ENCODE measurements at places on chromosomes 2 and 18.
A peak's percentile ranks its signal among the peaks of the same experiment; 100 is the strongest.

- DNase-seq, result no peak
Measured at GRCh38 chr2:241066893-241067341, 35.2 kb downstream of the MTERF4 start.

DNA sequence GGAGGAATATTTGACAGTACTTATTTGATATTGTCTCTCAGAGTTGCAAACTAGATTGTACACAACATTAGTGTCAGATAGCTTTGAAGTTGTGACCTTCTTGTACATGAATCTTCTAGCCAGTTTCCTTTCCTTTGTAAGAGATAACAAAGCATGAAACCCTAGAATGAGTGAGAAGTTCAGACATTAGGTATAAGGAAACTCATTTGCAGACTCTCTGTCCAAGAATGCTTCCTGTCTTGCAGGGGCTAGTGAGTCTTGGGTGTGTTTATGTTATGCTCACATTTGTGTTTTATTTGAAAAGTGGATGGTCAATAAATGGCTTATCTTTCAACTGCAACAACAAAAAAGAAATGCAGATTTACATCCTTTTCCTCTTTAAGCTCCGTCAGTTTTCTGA, 1.4 kb downstream of the BOD1L2 start:
- DNase-seq, result no peak

GRCh38 chr2:138277062-138277461, 224.5 kb upstream of the SPOPL start:
- DNase-seq, result no peak

- DNase-seq, result no peak
Measured at GRCh38 chr2:147468349-147468748, 376.5 kb upstream of the ACVR2A start.

- no peak for DNase-seq
Measured at GRCh38 chr2:104413890-104414289, 440.0 kb upstream of the POU3F3 start.

DNA sequence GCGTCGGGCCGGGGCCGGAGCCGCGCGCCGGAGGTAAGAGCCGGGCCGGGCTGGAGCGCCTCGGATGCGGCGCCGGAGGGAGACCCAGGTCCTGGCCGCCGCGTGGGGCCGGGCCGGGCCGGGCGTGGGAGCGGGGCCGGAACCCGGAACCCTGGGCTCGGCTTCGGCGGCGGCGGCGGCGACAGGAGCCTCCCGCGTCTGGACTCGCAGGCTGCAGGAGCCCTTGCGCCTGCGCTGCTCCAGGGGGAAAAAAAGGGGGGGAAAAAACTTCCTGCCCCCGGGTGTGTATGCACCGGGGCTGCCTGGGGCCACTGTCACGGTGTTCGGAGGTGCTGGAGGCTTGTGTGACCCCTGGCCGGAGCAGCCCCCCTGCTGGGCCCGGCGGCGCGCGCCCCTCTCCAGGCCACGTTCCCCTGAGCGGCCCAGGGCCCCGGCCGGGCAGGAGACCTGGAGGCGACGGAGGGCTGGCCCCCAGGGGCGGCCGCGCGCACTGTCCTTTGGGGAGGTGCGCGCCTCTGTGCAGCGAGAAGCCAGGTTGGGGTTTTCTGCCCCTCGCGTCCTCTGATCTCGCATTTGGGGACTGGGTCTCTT, 864 bp downstream of the KLHL29 start:
- DNase-seq, result no peak

DNA sequence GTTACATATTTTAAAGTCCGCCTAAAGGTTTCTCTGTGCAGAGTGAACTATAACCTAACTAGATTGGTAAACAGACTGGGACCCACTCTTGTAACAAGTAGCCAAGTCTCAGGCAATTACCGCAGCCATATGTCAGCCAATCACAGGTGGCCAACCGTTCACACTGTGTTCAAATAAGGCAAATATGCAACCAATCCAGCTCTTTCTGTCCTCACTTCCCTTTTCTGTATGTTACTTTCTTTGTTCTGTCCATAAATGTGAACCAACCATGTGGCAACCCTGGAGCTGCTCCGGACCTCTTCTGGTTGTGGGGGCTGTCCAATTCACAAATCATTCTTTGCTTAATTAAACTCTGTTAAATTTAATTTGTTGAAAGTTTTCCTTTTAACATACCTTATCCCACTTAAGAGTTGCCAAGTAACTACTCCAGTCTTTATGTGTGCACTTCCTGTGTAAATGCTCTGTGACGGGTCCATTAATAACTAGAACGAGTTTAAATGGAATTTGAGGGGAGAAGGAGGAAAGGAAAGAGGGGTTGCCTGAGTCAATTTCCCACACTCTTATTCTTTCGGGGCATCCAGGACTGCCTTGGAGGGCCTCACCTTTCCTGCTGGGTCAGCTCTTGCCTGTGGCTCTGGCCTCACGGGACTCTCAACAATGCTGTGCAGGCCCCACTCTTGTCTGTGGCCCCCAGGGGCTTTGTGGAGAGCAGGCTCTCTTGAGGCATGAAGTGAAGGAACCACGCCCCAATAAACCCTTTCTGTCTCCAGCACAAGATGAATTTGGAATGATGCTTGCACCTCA, 6.6 kb upstream of the RPL37A start:
- DNase-seq, result peak; percentile 97

GRCh38 chr2:86234563-86235131, 35.4 kb downstream of the MRPL35 start:
- no peak for DNase-seq

- no peak for DNase-seq
Measured at GRCh38 chr2:15765211-15765610, 173.5 kb downstream of the DDX1 start.

- no peak for DNase-seq
Measured at GRCh38 chr2:234678711-234679110, 181.8 kb upstream of the ARL4C start.

DNA sequence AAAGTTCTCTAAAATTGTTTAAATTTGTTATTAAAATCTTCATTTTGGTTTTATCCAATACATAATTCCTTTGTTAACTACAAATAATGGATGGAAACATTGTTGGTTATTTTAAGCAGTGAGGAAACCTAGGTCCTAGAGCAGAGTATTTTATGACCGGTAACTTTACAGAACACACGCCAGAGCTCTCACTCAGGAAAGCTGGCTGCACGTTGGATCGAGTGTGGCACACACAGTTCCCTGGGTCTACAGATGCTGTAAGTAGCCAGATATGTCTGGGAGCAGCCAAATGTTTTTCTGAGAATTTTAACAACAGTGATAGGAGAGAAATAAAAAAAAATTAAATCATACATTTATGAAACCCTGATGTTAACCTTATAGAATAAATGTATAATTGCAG, 264.4 kb downstream of the ZNF407 start:
- no peak for DNase-seq

DNA sequence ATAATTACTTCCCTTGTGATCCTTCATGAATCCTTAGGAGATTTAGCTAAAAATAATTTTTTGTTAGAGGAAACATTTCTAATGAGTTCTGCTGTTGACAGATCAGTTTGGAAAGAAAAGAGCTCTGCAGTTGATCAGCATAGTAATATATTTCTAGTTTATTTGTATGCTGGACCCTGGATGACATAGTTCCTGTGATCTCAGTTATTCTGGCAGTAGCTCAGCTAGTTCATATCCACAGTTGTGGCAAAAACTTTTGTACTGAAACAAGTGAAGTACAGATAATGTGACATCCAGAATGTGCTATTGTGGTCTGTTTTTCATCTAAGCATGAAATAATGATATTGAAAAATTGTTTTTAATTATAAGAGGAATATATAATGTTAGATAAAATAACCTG, 33.7 kb downstream of the ABI2 start:
- DNase-seq, result no peak

DNA sequence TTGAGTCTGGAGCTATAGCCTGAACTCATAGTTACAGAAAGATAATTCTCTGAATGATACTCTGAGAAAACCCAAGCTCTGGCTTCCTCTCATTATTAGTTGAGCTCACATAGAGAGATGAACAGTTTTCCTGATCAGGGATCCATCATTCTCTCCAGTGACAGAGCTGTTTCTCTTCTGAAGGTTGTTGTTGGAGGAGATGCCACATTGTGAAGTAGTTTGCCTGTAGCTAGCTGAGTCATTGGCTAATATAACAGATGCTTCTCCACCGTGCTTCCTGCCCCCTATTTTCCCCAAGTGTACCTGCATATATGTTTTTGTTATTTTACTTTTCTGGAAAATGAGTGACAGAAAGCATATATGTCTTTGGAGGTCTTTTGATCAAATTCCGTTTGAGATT, 64.6 kb downstream of the OSBPL6 start:
- DNase-seq, result no peak

GRCh38 chr2:53753041-53753440, 14.6 kb upstream of the CHAC2 start:
- DNase-seq, result no peak

- DNase-seq, result no peak
Measured at GRCh38 chr18:50898919-50899318, 20.0 kb downstream of the ME2 start.

DNA sequence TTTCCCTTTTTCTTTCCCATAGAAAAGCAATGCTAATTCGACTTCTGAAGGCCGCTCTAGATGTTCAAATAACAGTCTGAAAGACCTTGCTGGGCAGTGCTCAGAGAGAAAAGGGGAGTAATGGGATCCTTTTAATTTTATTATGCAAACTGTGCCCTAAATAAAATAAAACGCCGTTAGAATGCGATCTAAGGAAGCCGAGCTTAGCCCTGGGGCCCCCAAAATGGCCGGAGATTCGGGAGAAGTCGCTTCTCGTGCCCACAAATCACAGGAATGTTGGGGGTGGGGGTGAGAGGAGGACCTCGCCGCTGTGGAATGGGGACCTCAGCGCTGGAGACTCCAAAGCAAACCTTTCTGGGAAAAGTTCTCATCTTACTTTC, 8.4 kb upstream of the POU3F3 start:
- DNase-seq, result no peak

GRCh38 chr2:20473128-20473527, 26.3 kb downstream of the RHOB start:
- peak; percentile 27 for DNase-seq

GRCh38 chr2:144566448-144566847, 46.5 kb upstream of the ZEB2 start:
- no peak for DNase-seq

- DNase-seq, result no peak
Measured at GRCh38 chr18:5503740-5504139, 40.1 kb downstream of the EPB41L3 start.

- DNase-seq, result no peak
Measured at GRCh38 chr2:164881524-164881923, 39.9 kb upstream of the COBLL1 start.

GRCh38 chr2:134669731-134670669, 48.8 kb downstream of the TMEM163 start:
- DNase-seq, result no peak

DNA sequence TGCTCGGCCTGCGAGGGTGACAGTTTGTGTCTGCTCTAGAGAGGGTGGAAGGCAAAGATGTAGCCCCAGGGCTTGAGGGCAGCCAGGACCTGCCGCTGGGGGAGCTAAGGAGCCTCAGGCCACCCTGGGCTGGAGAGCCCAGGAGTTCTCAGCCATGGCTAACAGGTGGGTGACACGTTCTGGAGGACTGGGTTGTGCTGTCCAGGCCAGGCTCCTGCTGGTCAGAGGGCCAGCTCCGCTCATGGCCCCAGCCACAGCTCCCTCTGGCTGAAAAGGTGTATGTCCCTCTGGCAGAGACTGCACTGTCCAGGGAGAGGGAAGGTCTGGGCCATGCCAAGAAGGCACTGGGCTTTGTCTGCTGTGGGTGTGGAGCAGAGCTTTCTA, 19.2 kb downstream of the TMEM185B start:
- DNase-seq, result no peak

- DNase-seq, result no peak
Measured at GRCh38 chr2:74111380-74111779, 36.3 kb downstream of the BOLA3 start.

- DNase-seq, result no peak
Measured at GRCh38 chr2:207883002-207883780, 113.5 kb upstream of the FZD5 start.

DNA sequence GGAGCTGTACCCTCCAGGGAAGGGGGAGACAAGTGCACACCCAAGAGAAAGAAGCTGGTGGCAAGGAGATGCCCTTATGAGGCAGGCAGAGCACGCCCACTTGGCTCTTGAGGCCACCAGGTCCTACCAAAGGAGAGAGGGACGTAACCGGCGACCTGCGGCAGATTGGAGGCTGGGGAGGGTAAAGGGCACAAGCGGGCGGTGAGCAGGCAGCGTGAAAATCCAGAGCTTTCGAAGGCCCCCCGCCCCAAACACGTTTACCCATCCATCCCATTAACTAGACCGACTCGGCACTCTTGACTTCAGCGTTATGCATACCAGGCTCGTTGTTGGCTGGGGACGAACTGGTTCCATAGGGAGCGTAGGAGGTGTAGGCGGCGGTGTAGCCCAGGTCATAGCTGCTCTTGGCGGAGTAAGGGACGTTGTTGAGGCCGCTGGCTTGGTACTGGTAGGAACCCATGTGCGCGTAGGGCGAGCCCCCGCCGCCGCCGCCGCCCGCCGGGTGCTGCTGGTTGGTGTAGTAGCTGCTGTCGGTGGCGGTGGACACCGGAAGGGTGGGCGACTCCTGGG, 794 bp downstream of the DLX2 start:
- DNase-seq, result peak; percentile 56

- no peak for DNase-seq
Measured at GRCh38 chr2:16973586-16974286, 308.1 kb upstream of the CYRIA start.

DNA sequence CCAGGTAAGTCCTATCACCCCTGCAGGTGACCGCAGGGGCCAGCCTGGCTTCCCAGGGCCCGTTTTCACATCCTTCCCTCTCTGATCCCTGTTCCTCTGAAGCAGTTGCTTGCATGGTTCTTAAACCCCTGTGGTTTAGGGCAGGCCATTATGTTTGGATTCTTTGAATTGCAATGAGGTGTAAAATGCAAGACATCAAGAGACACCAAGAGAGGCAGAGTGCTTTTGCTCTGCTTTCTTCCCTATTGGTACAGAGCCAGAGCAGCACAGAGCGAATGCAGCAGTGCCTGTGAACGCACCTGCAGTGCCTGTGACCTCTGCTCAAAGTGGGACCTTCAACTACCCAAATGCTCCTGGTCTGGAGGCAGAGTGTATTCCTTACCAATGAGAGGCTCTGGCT, 7.6 kb downstream of the RFX8 start:
- DNase-seq, result no peak

DNA sequence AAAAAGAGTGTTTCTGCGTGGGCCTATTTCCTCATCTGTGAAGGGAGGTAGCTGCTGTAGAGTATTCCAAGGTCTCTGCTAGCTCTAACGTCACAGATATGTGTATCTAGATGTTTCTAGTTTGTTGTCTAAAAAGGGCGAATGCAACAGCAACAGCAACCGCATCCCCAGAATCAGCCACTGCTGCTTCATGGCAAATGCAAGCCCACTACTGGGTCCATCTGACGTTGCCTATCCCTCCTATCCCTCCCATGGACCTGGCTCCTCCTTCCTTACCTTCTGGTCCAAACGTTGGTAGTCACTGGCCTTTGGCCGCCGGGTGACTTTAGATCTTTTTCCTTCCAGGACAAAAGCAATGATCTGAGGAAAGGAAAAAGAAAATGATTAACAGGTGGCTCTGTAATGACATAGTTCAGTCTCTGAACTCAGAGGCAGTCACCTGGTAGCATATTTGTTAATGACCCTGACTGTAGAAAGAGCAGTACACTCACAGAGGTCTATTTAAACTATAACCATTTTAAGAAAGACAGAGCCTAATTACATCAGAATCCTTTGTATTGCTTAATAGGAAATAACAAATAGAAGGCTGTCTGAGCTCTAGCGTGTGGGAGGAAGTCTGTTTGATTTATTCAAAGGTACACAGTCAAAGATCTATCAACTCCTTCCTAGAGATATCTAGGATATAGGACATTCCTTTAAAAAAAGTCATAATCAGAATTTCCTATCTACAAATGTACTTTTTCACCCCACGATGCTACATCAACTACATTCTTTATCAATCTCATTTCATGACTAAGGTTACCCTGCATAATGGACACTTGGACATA, 2.9 kb downstream of the TGOLN2 start:
- no peak for DNase-seq

GRCh38 chr2:98790221-98790620, 59.3 kb upstream of the MGAT4A start:
- DNase-seq, result no peak

Data from Karpas-422 (cell line).